ENCODE measurements at places on chromosomes 5 and 9.

- DNase-seq = no peak
Observed at GRCh38 chr5:4453655-4454054, 686.5 kb upstream of the ADAMTS16 start.

- no peak for DNase-seq
Observed at GRCh38 chr5:31048282-31049270, 144.9 kb upstream of the CDH6 start.

GRCh38 chr9:85420750-85421149, 321.0 kb downstream of the AGTPBP1 start:
- no peak for DNase-seq

DNA sequence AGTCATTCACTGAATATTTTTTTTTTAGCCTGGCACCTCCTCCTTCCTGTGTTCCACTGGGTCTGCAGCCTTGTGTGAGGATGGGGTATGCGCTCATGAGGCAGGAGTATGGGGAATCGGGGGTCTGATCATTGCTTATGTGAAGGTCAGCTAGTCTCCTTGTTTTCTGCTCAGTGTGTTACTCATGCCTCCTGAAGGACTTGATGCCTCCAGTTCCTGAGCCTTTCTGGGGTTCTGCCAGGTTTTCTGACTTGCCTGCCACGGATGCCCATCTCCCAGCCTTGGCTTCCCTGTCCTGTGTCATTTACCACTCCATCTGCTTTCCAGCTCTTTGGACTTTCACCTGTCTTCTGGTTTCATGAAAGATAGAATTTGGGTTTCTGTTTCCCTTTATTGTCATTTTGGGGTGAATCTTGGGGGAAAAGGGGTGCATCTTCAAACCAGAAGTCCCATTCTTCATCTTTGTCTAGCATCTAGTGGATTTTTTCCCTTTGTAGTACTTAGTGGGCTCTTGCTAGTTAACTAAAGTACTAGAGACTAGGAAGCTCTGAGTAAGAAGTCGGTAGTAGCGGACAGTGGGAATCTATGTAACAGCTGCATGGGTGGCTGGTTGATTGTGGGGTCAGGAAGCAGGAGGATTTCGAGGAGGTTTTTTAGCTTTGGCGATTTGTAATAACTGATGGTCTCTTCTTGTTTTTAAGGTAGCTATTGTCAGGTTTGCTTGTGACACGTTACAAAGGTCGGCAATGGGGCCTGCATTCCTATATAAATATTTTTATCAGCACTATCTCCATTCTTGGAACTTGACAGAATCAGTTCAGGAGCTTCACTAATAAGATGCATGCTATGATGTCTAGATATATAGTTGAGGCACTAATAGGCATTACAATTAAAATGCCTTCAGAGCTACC, 8.2 kb downstream of the OTULIN start:
- DNase-seq = no peak

DNA sequence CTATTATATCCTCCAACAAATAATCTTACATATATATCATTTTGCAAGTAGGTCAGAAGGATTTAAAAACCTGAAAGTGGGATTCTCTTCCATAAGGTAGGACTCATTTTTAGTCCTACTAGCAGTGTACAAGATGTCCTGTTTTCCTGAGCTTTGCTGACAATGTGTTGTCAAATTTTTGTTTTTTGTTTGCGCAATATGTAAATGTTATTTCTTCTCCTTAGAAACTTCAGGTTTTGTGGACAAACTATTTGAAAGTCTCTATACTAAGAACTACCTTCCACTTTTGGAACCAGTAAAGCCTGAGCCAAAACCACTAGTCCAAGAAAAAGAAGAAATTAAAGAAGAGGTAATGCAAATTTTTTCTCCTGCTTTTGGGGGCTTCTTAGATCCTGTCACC, 19.8 kb downstream of the RBM27 start:
- DNase-seq = no peak

DNA sequence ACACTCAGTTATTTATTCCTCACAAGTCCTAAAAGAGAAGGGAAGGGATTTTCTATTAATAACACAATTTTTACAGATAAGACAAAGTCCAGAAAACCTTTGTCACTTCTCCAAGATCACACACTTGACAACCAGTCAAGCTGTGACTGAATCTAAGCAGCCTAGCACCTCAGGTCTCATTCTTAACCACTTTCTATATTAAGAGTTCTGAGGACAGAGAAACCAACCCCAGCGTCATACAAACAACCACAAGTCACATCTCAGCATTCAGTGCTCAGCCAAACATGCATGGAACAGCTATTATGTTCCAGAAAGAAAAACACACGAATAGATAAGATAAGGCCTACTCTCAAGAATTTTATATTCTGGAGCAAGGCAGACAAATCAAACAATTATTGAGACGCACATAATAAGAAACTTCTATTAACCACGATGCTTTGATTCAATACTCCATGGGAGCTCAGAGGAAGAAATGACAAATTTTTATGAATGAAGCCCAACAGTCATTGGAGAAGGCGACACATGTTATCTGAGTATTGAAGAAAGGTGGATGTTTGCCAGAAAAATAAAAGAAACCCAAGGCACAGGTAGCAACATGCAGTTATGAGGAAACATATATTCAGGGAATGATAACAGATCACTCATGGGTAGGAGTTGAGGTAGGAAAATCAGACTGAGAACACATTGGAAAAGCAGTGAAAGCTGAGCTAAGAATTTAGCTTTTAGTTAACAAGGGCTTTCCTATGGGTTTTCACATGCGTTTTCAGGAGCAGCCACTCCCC, 113.1 kb downstream of the HTR4 start:
- no peak for DNase-seq

DNA sequence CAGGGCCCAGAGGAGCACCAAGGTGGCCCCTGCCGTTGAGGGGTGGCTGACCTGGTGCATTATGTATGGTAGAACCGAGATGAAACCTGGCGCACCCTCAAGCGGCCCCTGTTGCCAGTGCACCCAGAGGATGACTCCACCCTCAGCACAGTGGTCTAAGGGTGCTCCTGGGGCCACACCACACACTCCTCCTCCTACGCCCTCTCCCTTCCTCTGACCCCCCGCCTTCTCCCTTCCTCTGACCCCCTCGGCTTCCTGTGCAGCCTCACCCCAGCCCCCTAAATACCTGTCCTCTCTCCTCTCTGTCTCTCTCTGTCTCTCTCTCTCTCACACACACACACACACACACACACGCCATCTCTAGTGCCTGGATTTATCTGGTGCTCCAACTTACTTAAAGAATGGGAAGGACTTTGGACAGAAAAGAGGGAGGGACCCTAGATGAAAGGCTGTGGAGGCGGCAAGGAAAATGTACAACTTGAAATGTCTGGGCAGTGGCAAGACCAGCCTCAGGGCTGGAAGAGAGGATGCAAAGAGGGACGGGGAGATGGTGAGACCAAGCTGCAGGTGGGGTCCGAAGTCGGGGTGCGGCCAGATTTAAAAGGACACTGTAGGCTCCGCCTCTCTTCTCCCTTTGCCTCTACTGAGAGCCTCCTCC, 18.2 kb upstream of the SLC30A5 start:
- DNase-seq = no peak

- no peak for DNase-seq
Observed at GRCh38 chr5:180438785-180439780, 55.1 kb upstream of the CNOT6 start.

GRCh38 chr5:142918959-142919635, 148.9 kb downstream of the ARHGAP26 start:
- DNase-seq = no peak

GRCh38 chr9:124779368-124780059, 2.6 kb downstream of the OLFML2A start:
- DNase-seq = no peak

GRCh38 chr9:97749928-97750327, 52.8 kb upstream of the XPA start:
- no peak for DNase-seq

DNA sequence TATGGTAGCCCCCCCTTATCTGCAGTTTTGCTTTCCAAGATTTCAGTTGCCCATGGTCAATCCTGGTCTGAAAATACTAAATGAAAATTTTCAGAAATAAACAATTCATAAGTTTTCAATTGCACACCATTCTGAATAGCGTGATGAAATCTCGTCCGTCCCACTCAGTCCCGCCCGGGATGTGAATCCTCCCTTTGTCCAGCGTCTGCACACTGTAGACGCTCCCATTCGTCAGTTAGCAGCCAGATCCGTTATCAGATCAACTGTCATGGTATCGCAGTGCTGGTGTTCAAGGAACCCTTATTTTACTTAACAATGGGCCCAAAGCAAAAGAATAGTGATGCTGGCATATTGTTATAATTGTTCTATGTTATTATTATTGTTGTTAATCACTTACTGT, 98.6 kb downstream of the TMEM215 start:
- DNase-seq = no peak

GRCh38 chr9:30348904-30349303, 2035.5 kb upstream of the ACO1 start:
- DNase-seq = no peak

DNA sequence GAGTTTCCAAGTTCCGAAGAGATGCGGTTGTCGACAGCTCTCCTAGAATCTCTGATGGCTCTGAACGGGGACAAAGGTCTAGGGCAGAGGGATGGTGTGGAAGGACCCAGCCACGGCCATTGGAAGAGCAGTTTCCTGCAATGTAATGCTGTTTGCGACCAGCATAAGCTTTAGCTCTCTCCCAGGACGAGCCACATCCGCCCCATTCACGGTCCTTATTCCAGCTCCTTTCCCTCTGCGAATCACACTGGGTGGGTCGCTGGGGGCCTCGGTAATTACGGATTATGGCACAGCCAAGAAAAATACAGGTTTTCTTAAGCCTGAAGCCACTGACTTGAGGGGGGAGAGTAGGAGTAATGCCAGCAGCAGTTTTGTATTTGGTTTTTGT, 22.7 kb downstream of the ANXA2R start:
- no peak for DNase-seq

DNA sequence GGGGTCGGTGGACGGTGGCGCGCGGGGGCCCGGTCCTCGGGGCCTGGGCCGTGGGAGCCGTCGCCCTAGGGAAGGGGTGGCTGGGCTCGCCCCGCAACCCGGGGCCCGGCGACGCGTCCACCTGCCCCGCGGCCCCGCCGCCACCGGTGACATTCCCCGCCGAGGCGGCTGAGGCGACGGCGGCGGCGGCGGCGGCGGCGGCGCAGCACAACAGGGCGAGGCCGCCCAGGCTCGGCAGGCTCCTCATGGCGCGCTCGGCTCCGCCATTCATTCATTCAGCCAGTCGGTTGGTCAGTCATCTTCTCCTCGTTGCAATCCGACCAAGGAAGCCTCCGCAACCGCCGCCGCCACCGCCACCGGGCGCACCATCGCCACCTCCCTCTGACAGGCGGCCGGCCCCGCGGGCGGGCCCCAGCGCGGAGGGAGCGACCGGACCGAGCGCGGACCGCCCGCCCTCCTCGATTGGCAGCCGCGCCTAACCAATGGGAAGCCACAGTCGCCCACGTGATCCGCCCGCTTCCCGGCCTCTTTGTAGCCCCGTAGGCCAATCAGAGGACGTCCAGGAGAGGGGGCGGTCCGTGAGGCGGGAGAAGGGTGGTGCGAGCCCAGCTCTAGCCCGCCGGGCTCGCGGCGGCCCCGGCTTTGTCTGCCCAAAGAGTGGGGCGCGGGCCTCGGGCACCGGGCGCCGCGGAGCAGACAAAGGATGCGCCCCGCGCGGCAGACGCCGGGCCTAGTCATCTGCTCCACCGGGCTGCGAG, at the start of gene MEGF9:
Gene MEGF9, minus strand, starts transcription at position 383 of the 758 bp plus-strand sequence. Its CDS starts 112 bp downstream, at position 271.
- peak; percentile 96 for DNase-seq

DNA sequence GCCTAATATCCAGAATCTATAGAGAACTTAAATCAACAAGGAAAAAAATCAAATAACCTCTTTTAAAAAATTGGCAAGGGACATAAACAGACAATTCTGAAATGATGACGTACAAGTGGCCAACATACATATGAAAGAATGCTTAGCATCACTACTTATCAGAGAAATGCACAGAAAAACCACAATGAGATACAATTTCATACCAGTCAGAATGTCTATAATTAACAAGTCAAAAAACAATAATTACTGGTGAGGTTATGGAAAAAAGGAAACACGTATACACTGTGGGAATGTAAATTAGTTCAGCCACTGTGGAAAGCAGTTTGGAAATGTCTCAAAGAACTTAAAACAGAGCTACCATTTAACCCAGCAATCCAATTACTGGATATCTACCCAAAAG, 1192.0 kb downstream of the CDH12 start:
- DNase-seq = no peak

GRCh38 chr5:94670726-94671125, 52.3 kb downstream of the SLF1 start:
- no peak for DNase-seq

DNA sequence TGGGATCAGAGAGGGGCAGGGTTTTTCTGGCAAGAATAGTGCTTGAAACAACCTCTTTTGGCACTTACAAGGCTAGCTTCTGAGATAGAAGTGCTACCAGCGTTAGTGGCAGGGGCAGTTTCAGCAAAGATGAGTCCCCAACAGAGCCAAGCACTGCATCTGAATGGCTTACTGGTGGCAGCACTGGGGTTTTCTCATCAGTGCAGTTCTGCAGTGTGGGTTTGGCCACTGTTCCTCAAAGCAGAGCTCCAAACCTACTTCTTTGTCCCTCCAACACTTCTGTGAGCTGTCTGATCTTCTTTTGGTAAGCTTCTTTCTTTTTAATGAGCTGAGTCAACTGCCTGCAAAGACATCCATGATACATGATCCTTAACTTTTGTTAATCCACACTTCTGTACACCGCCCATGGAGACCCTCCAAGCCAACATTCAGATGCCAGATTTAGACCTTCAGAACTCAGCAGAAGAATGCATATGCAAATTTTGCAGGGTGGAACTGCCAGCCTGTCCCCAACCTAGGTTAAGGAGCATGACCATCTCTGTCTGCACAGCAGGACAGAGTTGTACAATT, 29.9 kb upstream of the FSTL4 start:
- DNase-seq = no peak

GRCh38 chr5:178469011-178469974, 120.9 kb downstream of the COL23A1 start:
- no peak for DNase-seq

GRCh38 chr9:130239363-130239695, 26.2 kb upstream of the HMCN2 start:
- DNase-seq = no peak

- DNase-seq = peak; percentile 19
Observed at GRCh38 chr9:33165263-33166151, 1.6 kb downstream of the B4GALT1 start.

DNA sequence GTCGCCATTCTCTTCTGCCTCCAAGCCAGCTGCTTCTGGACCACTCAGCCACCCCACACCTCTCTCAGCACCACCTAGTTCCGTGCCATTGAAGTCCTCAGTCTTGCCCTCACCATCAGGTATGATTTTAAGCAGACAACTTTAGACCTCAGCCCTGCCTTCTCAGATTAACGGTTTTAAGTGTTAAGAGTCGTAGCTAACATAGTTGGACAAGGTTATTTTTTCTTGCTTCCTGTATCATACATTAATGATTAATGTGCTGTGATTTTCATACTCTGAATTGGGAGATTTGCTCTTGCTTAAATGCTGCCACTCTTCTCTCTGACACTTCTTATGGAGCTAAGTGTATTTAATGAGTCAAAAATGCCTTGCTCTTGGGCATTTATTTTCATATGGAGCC, 20.8 kb downstream of the NUP214 start:
- no peak for DNase-seq

- no peak for DNase-seq
Observed at GRCh38 chr5:108769352-108769751, 21.7 kb downstream of the FER start.

- no peak for DNase-seq
Observed at GRCh38 chr9:123867034-123867433, 62.9 kb downstream of the DENND1A start.
